AG04449 (cell line): ENCODE measurements at places on chromosomes 13 and 19.

DNA sequence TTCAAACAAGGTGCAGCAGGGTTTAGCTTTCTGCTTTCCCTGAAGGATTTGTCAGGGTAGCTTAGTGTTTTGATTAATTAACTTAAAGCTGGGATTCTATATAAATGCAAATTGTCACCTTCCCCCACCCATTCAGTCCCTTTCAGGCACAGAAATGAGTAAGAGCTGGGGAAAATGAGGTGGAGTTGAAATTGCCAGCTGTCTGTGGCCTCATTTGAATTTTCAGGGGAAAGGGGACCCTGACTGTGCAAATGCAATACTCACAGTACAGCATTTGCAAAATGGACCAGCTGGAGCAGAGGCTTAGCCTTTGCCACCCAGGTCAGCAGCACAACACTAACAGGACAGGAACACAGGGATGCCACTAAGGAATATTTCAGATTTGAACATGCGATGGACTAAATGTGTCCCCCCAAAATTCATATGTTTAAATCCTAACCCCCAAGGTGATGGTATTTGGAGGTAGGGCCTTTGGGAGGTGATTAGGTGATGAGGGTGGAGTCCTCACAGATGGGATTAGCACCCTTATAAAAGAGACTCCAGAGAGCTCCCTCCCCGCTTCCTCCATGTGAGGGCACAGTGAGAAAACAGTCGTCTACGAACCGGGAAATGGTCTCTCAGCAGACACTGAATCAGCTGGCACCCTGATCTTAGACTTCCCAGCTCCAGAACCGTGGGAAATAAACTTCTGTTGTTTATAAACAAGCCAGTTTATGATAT, 59.5 kb upstream of the CYSLTR2 start:
- no peak for DNase-seq

DNA sequence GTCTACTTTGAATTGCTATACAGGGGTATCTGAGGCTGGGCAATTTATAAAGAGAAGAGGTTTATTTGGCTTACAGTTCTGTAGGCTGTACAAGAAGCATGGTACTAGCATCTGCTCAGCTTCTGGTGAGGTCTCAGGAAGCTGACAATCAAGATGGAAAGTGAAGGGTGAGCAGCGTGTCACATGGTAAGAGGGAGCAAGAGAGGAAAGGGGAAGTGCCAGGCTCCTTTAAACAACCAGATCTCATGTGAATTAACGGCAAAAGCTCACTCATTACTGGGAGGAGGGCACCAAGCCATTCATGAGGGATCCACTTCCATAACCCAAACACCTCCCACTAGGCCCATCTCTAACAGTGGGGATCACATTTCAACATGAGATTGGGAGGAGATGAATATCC, 222.4 kb downstream of the TDRD3 start:
- no peak for DNase-seq

DNA sequence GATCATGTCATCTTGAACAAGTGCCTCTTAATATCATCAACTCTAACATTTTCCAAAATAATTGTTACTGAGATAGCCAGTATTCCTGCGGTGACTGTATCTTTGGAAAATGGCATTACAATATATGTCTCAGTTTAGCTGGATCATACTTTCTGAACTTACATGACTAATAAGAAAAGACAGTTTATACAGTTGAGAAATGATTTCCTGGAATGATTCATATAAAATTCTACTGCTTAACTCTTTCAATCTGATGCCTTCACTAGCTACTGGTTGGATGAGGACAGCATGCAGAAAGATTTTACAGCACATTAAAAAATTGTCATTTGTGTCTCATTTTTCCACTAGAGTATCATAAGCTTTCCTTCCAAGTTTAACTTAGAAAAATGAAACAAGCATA, 302.1 kb downstream of the PCDH17 start:
- no peak for DNase-seq

GRCh38 chr13:73656863-73657262, 477.3 kb downstream of the KLF12 start:
- no peak for DNase-seq

DNA sequence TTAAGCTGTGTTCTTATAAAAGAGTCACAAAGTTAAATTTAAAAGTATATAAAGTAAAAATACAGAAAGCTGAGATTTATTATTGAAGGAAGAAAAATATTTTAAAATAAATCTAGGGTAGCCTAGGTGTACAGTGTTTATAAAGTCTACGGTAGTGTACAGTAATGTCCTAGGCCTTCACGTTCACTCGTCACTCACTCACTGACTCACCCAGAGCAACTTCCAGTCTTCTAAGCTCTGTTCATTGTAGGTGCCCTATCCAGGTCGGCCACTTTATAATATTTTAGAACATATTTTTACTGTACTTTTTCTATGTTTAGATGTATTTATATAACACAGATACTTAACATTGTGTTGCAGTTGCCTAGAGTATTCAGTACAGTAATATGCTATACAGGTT, 47.4 kb downstream of the NDFIP2 start:
- no peak for DNase-seq

DNA sequence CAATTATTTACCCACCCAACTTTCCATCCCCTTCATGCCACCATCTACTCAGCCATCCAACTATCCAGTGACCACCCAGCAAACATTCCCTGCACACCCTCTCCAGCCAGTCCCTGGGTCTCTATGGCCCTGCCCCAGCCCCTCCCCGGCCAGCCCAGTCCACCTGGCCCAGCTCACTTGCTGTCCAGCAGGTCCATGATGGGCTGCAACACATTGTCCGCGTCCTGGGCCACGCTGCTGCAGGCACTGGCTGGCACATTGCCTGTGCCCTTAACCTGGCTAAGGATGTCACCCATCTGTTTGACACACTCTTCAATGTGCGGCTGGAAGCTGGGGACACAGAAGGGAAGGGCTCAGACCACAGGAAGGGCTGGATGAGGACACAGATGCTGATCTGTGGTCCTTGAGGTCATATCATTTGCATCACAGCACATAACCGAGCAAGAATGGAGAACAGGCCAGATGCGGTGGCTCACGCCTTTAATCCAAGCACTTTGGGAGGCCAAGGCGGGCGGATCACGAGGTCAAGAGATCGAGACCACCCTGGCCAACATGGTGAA, 61.6 kb downstream of the UNC13A start:
- DNase-seq: no peak

GRCh38 chr19:51108805-51109146, 567 bp upstream of the CTU1 start:
- no peak for DNase-seq

GRCh38 chr19:17370026-17370587, 7.0 kb downstream of the PLVAP start:
- DNase-seq: no peak

DNA sequence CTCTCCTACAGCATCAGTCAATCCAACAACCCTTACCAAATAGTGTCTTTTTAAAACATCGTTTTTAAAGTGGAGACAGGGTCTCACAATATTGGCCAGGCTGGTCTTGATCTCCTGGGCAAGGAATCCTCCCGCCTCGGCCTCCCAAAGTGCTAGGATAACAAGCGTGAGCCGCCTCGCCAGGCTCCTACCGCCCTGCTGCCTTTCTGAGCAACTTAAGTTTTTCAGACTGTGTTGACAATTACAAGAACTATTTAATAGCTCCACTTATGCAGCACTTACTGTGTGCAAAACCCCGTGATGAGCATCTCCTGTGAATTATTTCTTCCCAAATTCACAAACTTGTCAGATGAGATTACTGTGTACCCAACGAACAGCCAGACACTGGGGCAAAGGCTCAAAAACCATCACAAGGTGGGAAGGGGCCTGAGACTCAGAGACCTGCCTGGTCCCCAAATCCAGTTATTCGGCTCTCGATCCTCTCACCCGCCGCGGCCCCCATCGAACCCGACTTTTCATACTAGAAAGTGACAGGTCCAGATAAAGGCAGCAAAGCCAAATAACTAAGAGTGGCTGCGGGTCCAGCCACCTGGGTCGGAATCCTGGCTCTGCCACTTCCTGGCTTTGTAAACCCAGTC, 581 bp downstream of the RPL18 start:
- no peak for DNase-seq

- DNase-seq: no peak
Observed at GRCh38 chr13:90008707-90009149, 1338.8 kb upstream of the MIR17HG start.

- no peak for DNase-seq
Observed at GRCh38 chr13:52751196-52751595, 11.6 kb upstream of the CNMD start.

- DNase-seq: no peak
Observed at GRCh38 chr19:4693471-4694121, 23.5 kb upstream of the MYDGF start.

DNA sequence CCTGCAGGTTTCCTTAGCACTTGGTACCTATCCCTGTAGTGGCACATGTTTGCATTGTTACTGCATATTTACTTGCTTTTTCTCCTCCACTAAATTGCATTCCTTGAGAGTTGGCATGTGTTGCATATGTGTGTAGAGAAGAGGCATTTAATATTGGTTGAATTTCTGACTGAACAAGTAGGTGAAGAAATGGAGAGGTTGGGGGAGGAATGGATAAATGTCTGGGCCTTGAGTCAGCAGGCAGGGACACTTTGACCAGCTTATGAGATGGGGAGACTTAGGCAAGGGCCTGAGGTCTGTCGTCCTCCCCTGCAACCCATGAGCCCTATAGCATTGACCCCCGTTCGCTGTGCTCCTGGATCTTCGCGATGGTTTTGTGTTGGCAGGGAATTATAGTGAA, 2.0 kb upstream of the GPR18 start:
- no peak for DNase-seq

DNA sequence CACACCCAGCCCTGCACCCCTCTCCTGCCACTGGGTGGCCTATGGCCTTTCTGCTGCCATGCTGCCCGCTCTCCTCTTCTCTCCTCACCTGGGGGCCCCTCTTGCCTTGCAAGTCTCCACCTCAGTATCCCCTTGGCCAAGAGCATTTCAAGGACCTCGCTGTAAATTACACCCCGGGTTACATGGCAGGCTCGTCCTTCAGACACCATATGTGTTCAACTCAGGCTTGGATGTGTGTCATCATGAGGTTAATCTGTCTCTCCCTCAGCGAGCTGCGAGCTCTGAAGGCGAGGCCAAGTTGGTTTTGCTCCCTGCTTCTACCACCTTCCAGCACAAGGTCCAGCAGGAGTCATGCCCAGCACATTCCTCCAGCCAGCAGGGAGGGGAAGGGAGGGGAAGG, 74.8 kb upstream of the TM9SF2 start:
- no peak for DNase-seq

GRCh38 chr13:69641773-69642172, 465.9 kb upstream of the ATXN8OS start:
- DNase-seq: no peak

DNA sequence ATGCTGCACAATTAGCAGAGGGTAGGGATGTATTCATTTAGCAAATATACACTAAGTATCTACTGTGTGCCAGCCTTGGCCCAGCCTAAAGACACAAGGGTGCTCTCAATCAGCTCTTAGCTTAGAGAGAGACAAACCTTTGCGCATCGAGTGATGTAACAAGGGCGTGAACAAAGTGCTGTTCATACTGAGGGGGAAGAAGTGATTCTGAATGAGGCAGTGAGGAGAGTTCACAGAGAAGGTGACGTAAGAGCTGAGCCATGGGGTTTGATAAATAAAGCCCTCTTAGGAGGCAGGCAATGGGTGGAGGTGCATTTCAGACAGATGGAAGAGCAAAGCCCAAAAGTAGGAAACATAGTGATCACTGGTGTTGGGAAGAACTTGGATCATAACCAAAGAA, 68.5 kb downstream of the FLT1 start:
- DNase-seq: no peak

- no peak for DNase-seq
Observed at GRCh38 chr13:67574320-67575233, 344.4 kb upstream of the PCDH9 start.

GRCh38 chr19:14683439-14683838, 6.4 kb upstream of the ZNF333 start:
- no peak for DNase-seq

- DNase-seq: no peak
Observed at GRCh38 chr13:104577071-104577815, 1511.0 kb upstream of the SLC10A2 start.

DNA sequence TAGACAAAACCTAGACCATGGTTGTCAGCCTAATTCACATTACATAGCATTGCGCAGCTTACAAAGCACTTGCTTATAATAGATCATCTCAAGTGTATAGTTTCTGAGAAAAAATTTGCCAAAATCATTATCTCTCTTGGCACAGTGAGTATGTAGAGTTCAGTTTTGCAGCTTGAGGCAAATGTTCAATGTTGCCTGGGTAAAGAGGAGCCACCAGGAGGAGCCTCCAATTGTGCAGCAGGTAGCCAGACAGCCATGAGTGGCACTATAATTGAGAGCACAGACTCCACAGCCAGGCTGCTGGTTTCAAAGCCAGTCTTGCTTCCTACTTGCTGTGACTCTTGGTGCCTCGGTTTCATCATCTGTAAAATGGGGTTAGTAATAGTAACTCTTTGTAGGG, 24.0 kb upstream of the OLFM4 start:
- DNase-seq: no peak

- no peak for DNase-seq
Observed at GRCh38 chr13:110129539-110130186, 177.3 kb downstream of the COL4A1 start.

DNA sequence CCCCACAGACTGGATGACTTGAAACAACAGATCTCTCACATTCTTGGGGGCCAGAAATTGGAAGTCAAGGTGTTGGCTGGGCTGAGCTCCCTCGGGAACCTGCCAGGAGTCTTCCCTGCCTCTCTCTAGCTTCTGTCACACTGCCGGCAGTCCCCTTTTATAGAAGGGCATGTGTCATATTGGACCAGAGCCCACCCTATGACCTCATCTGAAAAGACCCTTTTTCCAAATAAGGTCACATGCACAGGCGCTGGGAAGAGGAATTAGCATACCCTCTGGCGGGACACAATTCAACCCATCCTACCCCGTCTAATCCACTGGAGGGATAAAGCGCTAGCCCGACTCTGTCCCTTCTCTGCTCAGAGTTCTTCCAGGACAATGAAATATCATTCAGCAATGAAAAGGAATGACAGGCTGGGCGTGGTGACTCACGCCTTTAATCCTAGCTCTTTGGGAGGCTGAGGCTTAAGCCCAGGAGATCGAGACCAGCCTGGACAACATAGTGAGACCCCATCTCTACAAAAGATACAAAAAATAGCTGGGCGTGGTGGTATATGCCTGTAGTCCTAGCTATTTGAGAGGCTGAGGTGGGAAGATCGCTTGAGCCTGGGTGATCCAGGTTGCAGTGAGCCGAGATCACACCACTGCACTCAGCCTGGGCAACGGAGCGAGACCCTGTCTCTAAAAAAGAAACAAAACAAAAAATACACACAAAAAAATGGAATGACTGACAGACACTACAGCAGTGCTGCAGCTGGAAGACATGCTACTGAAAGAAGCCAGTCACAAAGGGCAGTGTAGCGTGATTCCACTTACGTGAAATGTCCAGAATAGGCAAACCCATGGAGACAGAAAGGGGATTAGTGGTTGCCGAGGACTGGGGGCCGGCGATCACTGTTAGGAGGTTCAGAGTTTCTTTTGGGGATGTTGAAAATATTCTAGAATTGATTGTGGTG, 28.5 kb downstream of the MEIS3 start:
- DNase-seq: no peak

GRCh38 chr13:110914331-110915056, 375 bp downstream of the ANKRD10 start:
- no peak for DNase-seq

- no peak for DNase-seq
Observed at GRCh38 chr19:11281356-11282049, 14.5 kb upstream of the TSPAN16 start.
